Amygdala (tissue), 56 donors: ENCODE measurements at places on chromosomes 12 and 14.

DNA sequence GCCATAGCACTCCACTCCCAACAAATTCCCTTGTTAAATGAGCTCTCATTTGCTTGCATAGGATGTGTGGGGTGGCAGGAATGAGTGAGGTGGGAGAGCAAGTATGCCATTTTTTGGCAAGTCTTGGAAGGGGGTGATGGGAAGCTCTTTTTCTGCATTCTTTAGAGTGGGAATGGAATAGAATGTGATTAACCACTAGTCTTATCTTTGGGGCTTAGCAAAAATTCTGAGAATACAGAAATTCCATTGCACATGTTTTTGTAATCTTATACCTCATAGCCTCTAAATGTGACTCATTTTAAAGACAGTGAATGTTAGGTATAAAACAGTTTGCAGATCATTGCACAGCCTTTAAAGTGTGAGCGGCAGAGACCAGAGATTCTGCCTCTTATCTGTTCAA is 28.4 kb upstream of the NEDD1 start:
- DNase-seq, result no peak

DNA sequence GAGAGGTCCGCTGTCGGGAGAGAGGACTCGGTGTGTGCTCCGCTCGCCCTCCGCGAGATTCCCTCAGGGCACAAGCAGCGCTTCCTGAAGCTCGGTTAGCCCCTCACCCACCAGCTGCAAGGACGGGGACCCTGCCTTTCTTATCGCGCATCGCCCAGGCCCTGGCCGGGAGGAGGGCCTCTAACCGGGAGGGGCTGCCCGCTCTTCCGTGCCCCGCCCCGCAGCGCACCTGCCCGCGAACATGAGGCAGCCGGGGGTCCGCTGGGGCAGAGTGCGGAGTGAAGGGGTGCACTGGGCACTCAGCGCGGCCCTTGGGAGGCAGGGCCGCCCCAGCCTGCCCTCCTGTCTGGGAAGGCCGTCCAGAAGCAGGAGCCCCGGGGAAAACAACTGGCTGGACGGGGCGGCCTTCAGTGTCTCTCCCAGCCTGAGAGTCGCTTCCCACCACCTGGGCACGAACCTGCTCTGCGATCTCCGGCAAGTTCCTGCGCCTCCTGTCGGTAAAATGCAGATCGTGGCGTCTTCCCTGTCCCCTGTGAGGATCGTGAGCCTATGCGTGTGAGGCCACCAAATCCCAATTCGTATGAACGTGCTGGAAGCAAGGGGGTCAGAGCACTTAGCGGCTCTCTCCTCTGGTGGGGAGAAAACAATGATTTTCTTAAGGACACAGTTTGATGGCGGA is 28.0 kb upstream of the ADIPOR2 start:
- no peak for DNase-seq

- DNase-seq, result no peak
These were observed 56.7 kb upstream of the KCNMB4 start for GRCh38 chr12:70309348-70309747.

- no peak for DNase-seq
These were observed 549 bp downstream of the GPHN start for GRCh38 chr14:66508547-66508845.
